Stomach (tissue), 19 donors: ENCODE measurements at places on chromosomes 2 and 18. TPM values are rescaled to one million over a fixed set of nuclear protein-coding genes. Genes with fewer than 3 reads are reported as not detected.

- no peaks in the 10 kb centered on the region for H3K36me3 ChIP-seq
- H3K4me1 ChIP-seq, result no peaks in the 10 kb centered on the region
- peak; percentile 72 for DNase-seq
- H3K4me3 ChIP-seq, result no peak overlapping the region
These were observed 35.9 kb downstream of the LHCGR start for GRCh38 chr2:48719480-48720177.

- no peak overlapping the region for H3K4me3 ChIP-seq
- H3K27ac ChIP-seq, result no peak overlapping the region
- peaks cover 73% of the 10 kb centered on the region for H3K27me3 ChIP-seq
- H3K4me1 ChIP-seq, result peaks cover 36% of the 10 kb centered on the region
- DNase-seq, result no peak
These were observed 7.7 kb downstream of the GBX2 start for GRCh38 chr2:236160366-236161081.

DNA sequence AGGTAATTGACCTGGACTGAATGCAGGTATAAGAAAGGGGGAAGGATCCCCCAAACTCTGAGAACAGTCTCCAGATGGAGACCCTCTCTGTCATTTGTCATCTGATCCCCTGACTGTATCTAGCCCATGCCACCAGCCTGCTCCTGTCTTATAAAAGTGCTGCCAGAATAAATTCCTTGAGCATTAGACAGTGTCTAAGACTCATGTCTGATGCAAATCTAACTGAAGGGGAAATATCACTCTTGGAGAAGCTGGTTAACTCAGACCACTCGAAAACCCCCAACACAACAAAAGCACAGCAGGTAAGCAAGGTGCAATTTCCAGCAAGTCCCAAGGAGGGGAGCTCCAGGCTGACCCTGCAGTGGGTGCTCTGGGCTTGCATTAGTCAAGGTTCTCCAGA lies 40.9 kb upstream of the KDM3A start:
- H3K36me3 ChIP-seq, result no peaks in the 10 kb centered on the region
- no peak overlapping the region for H3K4me3 ChIP-seq
- no peaks in the 10 kb centered on the region for H3K27me3 ChIP-seq
- H3K27ac ChIP-seq, result no peak overlapping the region
- no peaks in the 10 kb centered on the region for H3K4me1 ChIP-seq

DNA sequence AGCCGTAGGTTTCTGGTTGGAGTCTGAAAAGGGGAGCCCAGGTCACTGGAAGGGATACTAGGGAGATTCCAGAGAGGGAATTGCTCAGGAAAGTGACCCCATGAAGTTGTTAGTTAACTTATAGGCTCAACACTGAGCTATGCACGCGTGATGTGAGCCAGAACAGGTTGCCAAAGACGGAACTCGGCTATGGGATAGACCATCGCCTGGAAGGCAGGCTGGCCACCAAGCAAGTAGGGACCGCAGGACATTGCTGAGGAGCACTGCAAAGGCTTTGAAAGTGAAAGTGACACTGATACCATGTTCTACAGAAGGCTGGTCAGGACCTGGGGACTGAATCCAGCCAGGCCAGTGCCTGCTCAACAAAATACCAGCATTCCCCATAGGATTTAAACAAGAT lies 7.3 kb downstream of the FARP2 start:
- no peaks in the 10 kb centered on the region for H3K27me3 ChIP-seq
- no peaks in the 10 kb centered on the region for H3K36me3 ChIP-seq
- H3K27ac ChIP-seq, result peak overlapping the region; percentile 22

GRCh38 chr2:215811409-215812345 lies 201.7 kb downstream of the MREG start:
- peaks cover 14% of the 10 kb centered on the region for H3K4me1 ChIP-seq
- no peaks in the 10 kb centered on the region for H3K36me3 ChIP-seq
- H3K27ac ChIP-seq, result no peak overlapping the region
- H3K27me3 ChIP-seq, result no peaks in the 10 kb centered on the region

DNA sequence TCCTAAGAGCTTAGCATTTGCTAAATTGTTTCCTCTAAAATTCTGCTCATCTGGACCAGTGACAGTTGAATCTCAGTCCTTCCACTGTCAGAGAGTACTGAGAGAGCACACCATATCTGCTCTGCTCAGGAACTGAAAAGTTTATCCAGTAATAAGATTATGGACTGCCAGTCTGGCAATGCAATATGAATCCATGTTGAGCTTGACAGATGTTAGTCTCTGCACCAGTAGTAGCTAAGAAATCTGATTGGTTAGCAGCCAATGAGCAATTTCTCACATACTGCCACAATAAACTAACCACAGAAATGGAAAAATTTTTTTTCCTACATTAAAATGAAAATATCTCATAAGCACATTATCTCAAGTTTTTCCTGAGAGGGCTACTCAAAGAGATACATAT lies 2.3 kb downstream of the PRKD3 start:
- H3K36me3 ChIP-seq, result no peaks in the 10 kb centered on the region
- no peak for DNase-seq
- H3K27ac ChIP-seq, result no peak overlapping the region
- peaks cover 27% of the 10 kb centered on the region for H3K4me1 ChIP-seq
- H3K27me3 ChIP-seq, result no peaks in the 10 kb centered on the region

- peaks cover 27% of the 10 kb centered on the region for H3K4me1 ChIP-seq
- H3K27ac ChIP-seq, result no peak overlapping the region
- no peaks in the 10 kb centered on the region for H3K27me3 ChIP-seq
- no peak overlapping the region for H3K4me3 ChIP-seq
- H3K36me3 ChIP-seq, result no peaks in the 10 kb centered on the region
These were observed 2.1 kb upstream of the TMEM131 start for GRCh38 chr2:97997784-97998392.

Gene FAP
- 0.87 TPM for total RNA-seq

GRCh38 chr2:155748131-155748530 lies 584.4 kb downstream of the NR4A2 start:
- H3K27me3 ChIP-seq, result no peaks in the 10 kb centered on the region
- no peaks in the 10 kb centered on the region for H3K4me1 ChIP-seq
- H3K27ac ChIP-seq, result no peak overlapping the region
- no peak for DNase-seq

Gene CYS1
- total RNA-seq, result 14.3 TPM

Gene OSR1
- 1.2 TPM for total RNA-seq

DNA sequence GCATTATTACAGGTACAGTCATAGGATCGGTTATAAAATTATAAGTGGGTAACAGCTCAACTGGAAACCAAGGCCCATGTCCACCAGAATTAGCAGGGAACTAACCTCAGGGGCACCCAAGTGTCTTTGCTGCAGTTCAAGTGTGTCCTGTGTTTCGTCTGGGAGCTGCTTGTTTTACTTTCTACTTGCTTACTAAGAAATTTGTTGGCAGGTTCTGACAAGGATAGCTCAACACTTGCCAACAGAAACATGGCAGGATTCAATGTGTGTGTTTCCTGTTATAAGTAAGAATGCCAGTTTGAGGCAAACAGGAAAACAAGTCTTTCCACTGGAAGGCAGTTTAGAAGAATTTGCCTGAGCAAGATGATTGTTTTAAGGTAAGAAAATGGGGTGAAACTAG lies 104.5 kb downstream of the EPHA4 start:
- DNase-seq, result no peak
- no peaks in the 10 kb centered on the region for H3K4me1 ChIP-seq
- H3K27ac ChIP-seq, result no peak overlapping the region
- no peak overlapping the region for H3K4me3 ChIP-seq
- no peaks in the 10 kb centered on the region for H3K27me3 ChIP-seq

- no peak overlapping the region for H3K27ac ChIP-seq
- no peak for DNase-seq
- no peaks in the 10 kb centered on the region for H3K36me3 ChIP-seq
- H3K27me3 ChIP-seq, result no peaks in the 10 kb centered on the region
These were observed 355.2 kb upstream of the SLC14A2 start for GRCh38 chr18:45260125-45260524.

GRCh38 chr2:152846697-152847470 lies 128.5 kb downstream of the ARL6IP6 start:
- H3K4me1 ChIP-seq, result no peaks in the 10 kb centered on the region
- H3K27me3 ChIP-seq, result no peaks in the 10 kb centered on the region
- no peak overlapping the region for H3K27ac ChIP-seq

DNA sequence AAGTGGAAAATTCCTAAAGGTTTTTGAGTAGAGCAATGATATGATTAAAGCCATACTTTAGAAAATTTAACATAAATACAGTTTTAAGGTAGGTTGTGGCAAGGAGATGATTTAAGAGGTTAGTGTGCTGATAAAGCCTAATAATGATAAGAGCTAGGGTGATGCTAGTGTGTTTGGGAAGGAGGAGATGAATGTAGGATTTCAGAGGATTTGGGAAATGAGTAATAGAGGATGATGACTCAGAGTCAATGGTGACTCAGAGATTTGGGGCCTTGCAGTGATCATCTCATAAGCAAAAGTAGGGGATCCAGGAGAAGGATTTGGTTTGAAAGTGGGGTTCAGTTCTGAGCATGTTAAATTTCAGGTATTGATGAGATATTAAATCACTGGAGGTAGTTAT lies 23.3 kb downstream of the STAMBP start:
- H3K27me3 ChIP-seq, result no peaks in the 10 kb centered on the region
- H3K4me3 ChIP-seq, result no peak overlapping the region
- H3K4me1 ChIP-seq, result no peaks in the 10 kb centered on the region
- peaks cover 100% of the 10 kb centered on the region for H3K36me3 ChIP-seq
- no peak for DNase-seq

Gene FAM210A
- 1.4 TPM for total RNA-seq

DNA sequence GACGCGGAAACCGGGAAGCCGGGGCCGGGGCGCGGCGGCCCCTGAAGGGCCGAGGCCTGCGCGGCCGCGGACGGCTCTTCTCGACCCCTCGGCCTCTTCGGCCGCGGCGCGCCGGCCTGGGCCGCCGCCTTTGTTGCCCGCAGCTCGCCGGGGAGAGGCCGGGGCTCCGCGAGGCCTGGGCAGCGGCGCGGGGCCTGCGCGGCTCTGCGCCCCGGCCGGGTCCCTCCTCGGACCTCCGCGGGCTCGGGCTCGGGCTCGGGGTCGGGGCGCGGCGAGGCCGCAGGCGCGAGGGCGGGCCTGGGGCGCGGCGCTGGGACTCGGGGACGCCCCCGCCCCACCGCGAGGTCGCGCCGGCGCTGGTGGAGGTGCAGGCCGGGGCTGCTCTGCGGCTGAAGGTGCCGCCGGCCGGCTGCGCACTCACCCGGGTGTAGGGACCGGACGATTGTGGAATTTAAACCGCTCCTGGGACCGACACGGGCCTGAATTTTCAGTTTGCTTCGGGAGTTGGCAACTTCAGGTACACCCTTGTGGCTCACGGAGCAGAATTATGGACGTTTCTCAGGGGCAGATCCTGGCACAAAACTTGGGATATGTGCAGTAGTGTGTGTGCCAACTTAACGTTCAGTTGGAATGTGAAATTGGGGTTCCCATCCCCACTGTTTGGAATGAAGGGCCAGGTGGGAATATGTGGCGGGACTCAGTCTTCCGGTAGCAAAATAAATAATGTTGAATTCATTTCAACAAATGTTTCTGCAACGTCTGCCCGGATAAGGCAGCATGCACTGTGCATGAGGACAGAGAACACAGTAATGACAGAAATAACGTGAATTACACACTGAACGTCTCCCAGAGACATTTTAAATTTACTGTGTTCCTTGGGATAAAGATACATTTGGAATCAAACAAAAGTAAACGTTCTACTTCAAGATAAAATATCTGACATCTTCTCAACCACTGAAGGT lies 787 bp downstream of the SOCS6 start:
- H3K4me3 ChIP-seq, result peak overlapping the region; percentile 68
- H3K27ac ChIP-seq, result peak overlapping the region; percentile 91
- H3K4me1 ChIP-seq, result peaks cover 36% of the 10 kb centered on the region
- DNase-seq, result peak; percentile 80
- H3K27me3 ChIP-seq, result no peaks in the 10 kb centered on the region
- H3K36me3 ChIP-seq, result no peaks in the 10 kb centered on the region

DNA sequence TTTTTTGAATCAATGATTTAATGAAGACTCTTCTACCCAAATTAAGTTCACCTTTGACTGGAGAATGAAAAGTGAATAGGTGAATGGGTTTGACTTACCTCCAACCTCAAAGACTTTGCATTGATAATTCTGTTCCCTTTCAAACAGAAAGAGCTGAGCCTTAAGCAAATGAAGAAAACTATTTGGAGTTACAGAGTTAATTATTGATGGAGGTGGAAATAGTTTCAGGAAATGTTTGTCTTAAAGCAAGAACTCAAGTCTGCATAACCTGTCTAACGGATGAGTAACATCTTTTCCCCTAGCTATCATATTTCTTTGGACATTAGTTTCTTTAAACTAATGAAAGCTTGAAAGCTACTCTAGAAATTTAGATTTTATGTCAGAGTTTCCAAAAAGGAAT lies 166.5 kb downstream of the CERS6 start:
- no peaks in the 10 kb centered on the region for H3K36me3 ChIP-seq
- H3K4me1 ChIP-seq, result peaks cover 19% of the 10 kb centered on the region
- no peak for DNase-seq

Gene CXCR1
- 0.87 TPM for total RNA-seq

DNA sequence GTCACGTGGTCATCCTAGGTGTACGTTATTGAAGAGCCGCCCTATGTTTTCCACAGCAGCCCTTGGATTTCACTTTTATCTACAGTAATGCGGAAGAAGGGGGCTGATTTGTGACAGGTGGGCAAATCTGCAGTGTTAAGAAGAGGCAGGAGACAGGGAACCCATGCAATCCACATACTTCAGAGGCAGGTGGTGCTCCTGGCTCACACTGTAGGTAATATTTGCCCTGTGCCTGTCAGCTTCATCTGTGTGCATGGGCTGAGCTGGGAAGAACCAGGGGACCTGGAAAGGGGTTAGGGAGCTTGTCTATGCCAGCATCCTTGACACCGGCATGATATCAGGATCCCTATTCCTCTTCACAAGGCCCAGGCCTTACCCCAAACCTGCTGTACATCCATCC lies 183.9 kb downstream of the SH3RF3 start:
- no peaks in the 10 kb centered on the region for H3K36me3 ChIP-seq
- no peak overlapping the region for H3K4me3 ChIP-seq
- peaks cover under 1% of the 10 kb centered on the region for H3K4me1 ChIP-seq
- DNase-seq, result no peak
- peaks cover 3% of the 10 kb centered on the region for H3K27me3 ChIP-seq

DNA sequence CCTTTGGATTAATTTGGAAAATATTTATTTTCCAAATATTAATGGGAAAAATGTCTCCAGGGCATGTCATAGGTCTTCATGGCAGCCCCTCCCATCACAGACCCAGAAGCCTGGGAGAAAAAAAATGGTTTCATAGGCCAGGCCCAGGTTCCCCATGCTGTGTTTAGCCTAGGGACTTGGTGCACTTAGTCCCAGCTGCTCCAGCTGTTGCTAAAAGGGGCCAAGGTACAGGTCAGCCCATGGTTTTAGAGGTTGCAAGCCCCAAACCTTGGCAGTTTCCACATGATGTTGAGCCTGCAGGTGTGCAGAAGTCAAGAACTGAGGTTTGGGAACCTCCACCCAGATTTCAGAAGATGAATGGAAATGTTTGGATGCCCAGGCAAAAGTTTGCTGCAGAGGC lies 309.6 kb downstream of the SOCS6 start:
- no peaks in the 10 kb centered on the region for H3K4me1 ChIP-seq
- no peak overlapping the region for H3K4me3 ChIP-seq
- no peaks in the 10 kb centered on the region for H3K27me3 ChIP-seq
- H3K27ac ChIP-seq, result no peak overlapping the region
- DNase-seq, result no peak
- H3K36me3 ChIP-seq, result no peaks in the 10 kb centered on the region

Gene DSG2
- 49.7 TPM for total RNA-seq
